NCI-H2107 (cell line): ENCODE measurements at places on chromosomes 1 and 21.

DNA sequence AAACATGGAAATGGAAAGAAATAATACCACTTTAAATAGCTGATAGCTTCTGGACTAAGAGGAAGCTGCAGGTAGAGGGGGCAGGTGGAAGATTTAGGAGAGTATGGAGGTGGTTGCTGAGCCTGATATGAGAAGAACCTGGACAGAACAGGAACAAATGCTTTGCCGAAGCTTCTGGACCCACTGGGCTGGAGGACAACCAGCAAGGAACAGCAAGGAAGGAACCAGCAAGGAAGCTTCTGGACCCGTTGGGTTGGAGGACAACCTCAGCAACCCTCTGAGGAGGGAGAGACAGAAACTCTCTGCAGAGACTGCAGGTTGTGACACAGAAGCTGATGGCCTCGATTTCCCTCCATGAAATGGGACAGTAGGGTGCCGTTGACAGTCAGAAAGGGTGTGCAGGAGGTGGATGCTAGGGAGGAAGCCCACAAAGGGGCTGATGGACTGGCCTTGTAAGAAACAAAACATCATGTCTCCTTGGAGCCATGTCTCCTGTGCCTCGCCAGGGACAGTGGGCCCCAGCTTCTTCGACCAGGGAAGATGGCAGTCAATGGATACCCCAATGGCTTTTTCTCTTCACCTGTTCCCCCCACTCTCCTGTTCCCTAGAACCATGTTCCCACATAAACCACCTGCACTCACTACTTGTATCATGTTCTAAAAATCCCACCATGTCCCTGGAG is 8.3 kb upstream of the WNT3A start:
- DNase-seq, result no peak

GRCh38 chr1:170214117-170215032 is 68.6 kb downstream of the NTMT2 start:
- DNase-seq, result no peak

DNA sequence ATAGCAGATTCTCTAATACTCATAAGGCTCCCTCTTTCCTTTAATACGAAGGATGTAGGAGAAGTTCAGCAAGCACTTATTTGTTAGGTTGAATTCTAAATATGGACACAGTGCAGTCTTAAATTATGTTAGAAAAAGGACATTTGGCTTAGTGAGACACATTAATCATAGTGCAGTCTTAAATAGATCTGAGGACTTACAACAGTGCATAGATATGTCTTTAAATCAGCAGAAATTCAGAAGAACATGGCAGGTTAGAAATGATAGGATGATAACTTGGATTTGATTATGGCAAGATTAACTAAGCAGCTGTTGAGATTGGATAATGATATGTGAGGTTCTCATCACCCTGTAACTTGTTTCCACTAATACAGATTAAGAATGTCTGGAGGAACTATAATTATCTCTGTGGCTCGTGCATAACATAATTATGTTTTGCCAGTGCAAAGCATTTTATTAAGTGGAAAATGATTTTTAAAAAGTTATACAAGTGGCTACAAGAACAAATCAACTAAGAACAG is 485.9 kb downstream of the USP25 start:
- DNase-seq, result no peak

GRCh38 chr1:163657719-163658118 is 336.0 kb downstream of the NUF2 start:
- DNase-seq, result no peak

DNA sequence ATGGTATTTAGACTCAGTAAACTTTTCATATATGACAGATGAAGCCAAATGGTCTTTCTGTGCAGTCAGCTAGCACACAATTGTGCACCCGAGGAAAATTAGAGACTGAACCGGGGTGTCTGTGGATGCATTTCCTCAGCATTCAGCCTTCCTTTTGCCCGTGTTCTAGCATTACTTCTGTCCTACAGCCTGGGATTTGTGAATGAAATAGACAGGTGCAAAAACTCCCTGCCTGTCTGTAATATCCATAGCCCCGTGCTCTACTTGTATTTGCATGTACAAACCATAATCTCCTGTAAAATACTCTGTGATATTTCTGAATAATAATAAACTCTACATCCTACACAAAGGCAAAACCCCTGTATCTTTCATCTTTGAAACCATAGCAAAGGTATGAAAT is 64.8 kb upstream of the LGALS8 start:
- DNase-seq, result no peak

- DNase-seq, result no peak
Measured at GRCh38 chr21:42797522-42797921, 81.8 kb downstream of the WDR4 start.

DNA sequence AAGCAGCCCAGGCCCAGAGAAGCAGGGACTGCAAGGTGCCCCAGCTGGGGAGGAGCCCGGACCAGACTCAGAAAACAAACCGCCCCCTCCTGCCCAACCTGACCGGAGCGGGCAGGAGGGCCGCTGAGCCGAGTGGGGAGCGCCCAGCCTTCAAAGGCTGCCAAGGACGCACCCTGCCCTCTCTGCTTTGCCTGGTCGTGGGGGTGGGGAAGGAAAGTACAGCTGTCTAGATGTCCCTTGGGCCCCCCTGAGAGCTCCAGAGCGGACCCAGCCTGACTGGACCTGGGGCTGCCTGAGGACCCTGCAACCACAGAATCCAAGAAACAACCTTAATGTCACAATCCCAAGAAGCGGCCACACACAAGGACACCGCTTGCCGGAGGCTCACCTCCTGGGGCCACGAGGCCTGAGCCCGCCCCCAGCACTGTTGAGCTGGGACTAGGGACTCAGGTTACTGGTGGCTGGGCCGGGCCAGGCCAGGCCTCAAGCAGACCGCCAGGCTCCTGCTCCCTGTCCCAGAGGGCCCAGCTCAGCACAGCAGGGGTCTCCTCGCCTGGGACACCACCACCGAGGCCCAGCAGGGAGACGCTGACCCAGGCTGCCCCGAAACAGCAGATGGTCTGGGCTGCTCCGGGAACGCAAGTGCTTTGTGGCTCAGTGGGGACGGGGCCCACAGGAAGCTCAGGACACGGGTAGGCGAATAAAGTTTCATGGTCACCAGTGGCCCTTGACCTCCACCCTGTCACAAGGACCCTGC is 1.4 kb downstream of the DVL1 start:
- DNase-seq, result no peak

- no peak for DNase-seq
Measured at GRCh38 chr1:193313354-193314140, 127.1 kb upstream of the B3GALT2 start.

GRCh38 chr1:78586572-78586971 is 33.7 kb upstream of the IFI44L start:
- DNase-seq, result no peak

DNA sequence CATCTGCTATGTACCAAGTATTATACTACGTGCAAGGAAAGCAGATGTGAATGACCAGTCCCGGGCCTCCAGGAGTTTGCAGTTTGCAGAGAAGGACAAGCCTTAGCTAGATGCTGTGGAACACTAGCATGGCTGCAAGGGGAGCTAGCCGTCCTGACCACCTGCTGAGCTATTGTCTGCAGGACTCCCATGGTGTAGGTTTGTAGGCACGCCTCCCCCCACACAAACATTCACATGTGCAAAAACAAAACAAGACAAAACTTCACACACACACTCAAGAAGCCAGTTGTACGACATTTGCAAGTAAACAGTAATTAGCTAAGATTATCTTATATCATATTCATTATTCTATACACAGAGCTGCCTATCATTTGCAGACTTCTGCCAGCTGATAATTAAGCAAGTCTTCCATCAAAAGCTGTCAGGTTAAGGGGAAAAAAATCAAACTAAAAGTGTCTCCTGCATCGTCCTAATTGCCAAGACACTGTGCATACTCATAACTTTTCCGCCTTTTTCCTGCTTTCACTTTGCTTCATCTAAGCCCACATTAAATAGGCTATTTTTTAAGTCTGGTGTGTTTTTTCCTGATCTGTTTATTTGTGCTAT is 10.7 kb upstream of the HNRNPU start:
- peak; percentile 43 for DNase-seq

DNA sequence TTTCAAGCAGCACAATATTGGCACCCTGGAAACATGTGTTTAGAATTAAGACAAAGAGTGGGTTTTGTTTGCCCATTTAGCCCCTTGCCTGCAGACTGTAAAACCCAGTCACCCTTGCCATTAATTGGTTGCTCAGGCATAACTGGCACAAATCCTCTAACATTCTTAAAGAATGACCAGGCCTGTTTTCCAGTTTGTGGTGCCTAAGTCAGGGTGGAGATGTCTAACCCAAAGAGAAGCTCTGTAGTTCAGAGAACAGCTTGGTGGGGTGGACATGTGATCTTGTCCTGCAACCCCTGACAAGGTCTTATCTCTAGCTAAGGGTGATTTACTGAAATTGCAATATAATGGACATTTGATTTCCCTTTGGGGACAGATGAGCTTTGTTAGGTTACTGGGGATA is 8.8 kb upstream of the ANGPTL7 start:
- no peak for DNase-seq

DNA sequence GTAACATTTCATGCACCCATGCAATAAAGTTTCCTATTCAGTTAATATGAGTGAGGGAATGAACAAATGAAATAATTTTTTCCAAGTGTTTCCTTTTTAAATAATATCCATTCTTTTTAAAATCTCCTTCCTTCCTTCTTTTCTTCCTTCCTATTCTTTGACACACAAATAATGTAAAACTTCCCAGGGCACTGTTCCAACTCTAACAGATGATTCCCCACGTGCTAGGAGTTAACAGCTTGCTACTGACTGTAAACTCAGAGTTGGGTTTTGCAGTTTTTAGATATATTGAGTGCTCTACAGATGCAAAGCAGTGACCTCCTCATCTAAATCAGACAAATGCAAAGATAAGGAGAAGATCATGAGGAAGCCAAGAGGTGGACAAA is 54.0 kb upstream of the POU2F1 start:
- no peak for DNase-seq

- no peak for DNase-seq
Measured at GRCh38 chr21:45559216-45560105, 17.2 kb upstream of the SLC19A1 start.

- no peak for DNase-seq
Measured at GRCh38 chr1:12339811-12340543, 110.1 kb downstream of the VPS13D start.

DNA sequence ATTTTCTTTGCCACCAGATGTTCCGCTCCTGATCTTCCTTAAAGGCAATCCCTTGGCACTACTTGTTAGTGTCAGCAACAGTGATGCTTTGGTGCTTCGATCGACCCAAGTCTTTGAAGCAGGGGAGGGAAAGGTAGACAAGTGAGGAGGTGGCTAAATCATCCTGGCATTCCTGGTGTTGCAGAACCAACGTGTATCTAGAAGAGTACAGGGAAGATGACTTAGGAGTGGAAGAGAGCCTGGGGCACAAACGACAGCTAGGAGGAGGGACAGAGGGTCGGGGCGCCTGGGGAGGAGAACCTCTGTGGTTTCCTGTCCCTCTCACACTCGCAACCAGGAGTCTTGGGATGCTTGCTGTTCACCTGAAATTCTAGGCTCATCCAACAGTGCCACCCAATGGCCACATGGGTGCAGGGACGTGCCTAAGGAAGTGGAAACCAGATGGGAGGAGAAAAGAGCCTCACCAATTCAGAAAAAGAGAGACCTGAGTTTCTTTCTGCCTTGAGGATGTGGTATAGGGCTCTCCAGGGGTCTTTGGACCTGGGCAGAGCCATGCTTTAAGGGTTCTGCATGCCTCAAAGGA is 9.5 kb upstream of the KCNA2 start:
- peak; percentile 81 for DNase-seq

DNA sequence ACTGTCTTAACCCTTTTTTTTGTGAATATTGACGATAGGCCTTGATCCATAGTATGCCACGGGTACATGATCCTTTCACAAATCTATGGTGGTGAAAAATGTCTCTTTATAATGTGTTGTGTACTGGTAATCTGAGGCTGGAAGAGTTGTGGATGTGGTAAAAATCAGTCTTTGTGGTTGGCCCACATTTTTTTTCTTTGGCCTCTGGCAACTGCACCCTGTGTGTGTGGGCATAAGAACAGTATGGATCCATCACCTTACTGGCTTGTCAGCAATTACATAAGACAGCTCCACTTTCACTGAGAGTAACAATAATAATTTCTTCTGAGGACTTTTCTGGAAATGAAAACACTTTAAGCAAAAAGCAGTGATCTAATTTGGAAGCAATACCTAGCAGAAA is 101.6 kb downstream of the GABPA start:
- DNase-seq, result no peak

- DNase-seq, result no peak
Measured at GRCh38 chr1:33350611-33351280, 29.8 kb upstream of the A3GALT2 start.

GRCh38 chr1:10046356-10047085 is 13.8 kb downstream of the UBE4B start:
- DNase-seq, result no peak

- peak; percentile 66 for DNase-seq
Measured at GRCh38 chr21:42495765-42496119, 282 bp downstream of the RSPH1 start.

DNA sequence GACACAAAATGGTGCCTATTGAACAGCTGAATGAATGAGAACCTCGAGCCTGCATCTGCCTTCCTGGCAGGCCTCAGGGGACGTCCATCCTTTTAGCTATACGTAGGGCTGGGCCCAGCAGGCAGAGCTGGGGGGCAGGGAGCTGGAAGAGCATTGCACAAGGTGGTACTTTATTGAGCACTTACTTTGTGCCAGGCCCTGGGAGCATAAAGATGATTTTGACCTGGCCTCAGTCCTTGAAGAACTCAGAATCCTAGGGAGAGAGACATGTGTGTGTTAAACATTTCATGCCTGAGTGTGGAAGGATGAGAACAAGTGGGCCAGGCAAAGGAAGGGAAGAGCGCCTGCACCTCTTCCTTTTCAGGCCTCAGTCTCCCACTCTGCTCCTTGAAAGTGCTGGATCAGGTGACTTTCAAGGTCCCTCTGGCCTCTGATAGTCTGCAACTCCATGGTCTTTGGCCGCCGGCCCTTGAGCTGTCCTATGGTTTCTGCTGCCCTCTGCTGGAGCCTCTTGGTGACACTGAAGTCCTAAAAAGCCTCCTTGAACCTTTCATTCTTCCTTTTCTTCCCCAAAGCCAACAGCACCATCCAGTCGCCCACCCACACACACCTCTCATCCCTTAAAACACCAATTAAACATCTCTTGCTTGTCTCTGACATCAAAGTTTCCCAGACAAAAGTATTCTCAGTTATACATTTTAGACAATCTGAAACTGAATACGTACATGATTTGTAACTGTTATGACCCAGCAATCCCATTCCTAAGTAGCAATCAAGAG is 3.5 kb upstream of the PEAR1 start:
- DNase-seq, result peak; percentile 45

- DNase-seq, result no peak
Measured at GRCh38 chr1:173914366-173914871, 2.7 kb downstream of the SERPINC1 start.
